AG04450 (cell line): ENCODE measurements at places on chromosomes 7 and 10. TPM values are rescaled to one million over a fixed set of nuclear protein-coding genes. Genes with fewer than 3 reads are reported as not detected.

Gene C7orf33
- polyA plus RNA-seq, result not detected in 2 replicates

Gene COL17A1
- polyA plus RNA-seq, result not detected in 2 replicates

DNA sequence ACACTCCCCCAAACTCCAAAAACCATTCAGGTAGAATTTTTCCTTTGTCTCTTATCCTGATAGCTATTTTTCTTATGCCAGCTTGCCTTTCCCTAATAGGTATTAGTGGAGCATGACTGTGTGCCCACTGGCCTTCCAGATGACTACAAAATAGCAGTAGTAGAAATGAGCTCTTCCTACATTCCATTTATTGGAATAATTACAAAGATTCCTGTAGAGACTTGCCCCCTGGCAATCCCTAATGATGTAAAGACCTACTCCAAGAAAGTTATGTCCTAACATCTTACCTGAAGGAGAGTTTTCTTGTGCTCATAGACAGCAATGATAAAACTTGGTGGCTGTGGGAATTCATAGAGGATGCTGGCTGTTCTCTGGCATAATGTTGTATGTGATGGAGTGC, 501.8 kb downstream of the GATA3 start:
- no peak for DNase-seq

GRCh38 chr7:18515067-18515466, 19.5 kb downstream of the HDAC9 start:
- DNase-seq, result no peak
